ENCODE measurements at places on chromosomes 6 and 20.

DNA sequence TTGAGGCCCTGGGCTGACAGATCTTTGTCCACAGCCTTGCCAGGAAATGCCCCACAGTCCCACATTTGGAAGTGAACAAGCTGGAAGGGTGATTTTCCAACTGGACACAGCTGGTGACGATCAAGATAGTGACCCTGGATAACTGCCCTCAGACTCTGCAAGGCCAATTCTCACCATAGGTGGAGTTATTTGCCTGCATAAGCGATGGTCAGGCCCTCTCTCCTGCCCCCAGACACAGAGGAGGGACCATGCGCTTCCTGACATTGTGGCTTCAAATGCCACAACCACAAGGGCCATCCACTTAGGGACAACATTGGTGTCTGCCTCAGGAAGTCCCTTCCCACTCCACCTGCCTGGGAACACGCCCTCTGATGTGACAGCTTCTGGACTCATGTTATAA, 96.0 kb downstream of the JPH2 start:
- no peak for DNase-seq

- no peak for DNase-seq
Observed at GRCh38 chr6:88914180-88914579, 49.2 kb downstream of the RNGTT start.

- DNase-seq: no peak
Observed at GRCh38 chr20:62011403-62011790, 54.3 kb downstream of the TAF4 start.

DNA sequence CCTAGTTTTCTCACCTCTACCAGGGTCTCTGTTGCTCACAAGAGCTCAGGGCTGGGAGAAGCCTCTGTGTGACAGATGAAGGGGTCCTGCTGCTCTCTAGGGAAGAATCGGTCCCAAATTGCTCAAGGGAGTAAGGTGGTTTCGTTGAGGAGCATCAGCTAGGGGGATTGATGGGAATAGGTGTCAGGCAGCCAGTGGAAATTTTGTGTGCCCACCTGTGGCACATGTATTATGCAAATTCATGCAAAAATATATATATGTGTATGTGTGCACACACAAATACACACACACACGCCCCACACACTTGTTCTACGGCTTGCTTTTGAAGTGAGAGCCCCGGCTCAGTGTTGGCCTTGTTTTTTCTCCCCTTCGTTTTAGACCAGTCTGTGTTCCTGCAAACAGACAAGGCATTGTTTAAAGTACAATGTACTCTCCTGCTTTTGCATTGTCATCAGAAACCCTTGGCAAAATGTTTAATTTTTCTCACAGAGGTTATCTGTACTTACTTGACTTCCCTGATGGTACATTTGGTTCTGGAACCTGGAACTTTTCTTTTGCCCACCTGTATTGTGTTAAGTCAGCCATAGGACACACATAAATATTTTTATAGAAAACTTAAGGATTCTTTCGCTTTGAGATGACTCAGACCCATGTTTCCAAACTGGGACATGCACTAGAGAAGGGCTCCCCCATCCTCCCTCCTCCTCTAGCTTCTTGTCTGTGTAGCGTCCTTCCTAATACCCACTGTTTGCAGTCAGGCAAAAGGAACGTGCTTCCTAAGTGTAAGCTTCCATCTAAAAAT, 26.7 kb downstream of the FOXO3 start:
- DNase-seq: no peak

DNA sequence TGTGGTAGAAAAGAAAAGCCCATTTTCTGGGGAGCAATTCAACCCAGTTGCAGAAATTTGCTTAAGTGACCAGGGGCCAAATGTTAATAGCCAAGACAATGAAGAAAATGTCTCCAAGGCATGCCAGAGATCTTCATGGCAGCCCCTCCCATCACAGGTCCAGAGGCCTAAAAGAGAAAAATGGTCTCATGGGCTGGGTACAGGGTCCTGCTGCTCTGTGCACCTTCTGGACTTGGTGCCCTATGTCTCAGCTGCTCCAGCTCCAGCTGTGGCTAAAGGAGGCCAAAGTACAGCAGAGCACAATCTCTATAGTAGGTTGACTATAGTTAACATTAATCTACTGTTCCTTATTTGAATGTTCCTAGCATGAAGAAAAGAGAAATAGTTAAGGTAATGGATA, 44.7 kb downstream of the FRK start:
- DNase-seq: no peak

DNA sequence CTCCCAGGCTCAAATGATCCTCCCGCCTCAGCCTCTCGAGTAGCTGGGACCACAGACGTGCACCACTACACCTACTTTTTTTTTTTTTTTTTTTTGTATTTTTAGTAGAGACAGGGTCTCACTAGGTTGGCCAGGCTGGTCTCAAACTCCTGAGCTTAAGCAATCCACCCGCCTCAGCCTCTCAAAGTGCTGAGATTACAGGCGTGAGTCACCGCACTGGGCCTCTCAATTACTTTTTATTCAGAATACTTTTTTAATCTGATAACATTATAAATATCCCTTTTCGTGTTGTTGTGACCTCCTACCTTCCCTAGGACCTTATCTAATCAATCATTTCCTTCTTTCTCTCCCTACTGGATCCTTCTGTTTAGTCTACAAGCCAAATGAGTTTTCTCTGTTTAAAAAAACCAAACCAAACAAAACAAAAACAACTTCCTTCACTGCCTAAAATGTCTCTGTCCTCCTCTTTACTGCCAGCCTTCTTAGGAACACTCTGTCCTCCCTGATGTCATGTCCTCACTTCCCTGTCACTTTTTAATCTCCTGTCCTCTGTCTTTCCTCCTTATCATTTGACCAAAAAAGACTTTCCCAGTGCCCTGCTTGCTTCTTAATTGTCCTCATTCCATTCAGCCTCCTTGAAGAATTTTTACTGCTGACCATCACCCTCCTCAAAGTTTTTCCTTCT, 85.0 kb downstream of the CAP2 start:
- DNase-seq: no peak

GRCh38 chr20:34570859-34571306, 12.4 kb downstream of the MAP1LC3A start:
- no peak for DNase-seq

GRCh38 chr20:56808117-56808725, 179.1 kb downstream of the TFAP2C start:
- DNase-seq: no peak

GRCh38 chr20:58160451-58161061, 67.9 kb downstream of the ANKRD60 start:
- DNase-seq: no peak

DNA sequence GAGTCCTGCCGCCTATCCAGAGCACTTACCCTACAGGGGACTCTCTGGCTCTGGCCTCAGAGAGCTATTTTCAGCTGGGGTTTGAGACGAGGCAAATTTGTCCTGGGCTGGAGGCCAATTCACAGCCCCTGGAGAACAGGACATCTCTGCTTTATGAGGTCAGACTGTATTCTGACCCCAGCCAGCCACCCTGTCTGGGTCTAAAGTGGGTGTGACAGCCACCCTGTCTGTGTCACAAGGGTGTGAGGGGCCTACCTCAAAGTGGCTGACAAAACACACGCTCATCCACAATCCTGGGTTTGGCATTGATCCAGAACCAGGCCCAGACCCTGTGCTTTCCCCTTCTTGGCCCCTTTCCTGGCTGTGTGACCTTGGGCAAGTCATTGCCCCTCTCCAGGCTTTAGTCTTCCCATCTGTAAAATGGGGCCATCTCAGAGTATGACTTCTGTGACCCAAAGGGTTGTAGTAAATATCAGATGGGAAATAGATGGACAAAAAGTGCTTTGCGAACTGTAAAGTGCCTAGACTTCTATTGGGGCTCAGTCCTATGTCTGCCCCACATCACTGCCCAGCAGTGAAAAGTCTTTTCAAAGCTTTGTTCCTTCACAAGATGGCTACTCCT, 44.1 kb upstream of the TGM2 start:
- no peak for DNase-seq

GRCh38 chr6:148770408-148771211, 23.8 kb downstream of the UST start:
- no peak for DNase-seq

Data from D341Med (cell line).